ENCODE measurements at places on chromosomes 5 and 9.

DNA sequence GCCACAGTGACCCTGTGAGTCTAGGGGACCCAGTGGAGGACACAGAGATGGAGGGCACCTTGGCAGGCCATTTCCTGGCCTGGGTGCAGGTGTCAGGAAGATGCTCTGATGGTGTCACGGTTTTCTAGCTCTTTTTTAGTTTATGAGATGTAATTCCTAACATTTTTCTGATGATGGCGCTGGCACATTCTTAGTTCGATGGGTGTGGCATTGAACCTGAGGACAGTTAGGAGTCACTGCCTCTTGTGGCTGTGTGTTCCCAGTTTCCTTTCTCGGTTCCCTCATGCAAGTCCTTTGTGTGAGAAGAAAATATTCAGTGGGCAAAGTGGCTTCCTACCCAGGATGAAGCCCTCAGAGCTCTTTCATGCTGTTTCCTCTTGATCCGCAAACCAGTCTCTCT is 129.4 kb upstream of the ICE1 start:
- no peak for DNase-seq

DNA sequence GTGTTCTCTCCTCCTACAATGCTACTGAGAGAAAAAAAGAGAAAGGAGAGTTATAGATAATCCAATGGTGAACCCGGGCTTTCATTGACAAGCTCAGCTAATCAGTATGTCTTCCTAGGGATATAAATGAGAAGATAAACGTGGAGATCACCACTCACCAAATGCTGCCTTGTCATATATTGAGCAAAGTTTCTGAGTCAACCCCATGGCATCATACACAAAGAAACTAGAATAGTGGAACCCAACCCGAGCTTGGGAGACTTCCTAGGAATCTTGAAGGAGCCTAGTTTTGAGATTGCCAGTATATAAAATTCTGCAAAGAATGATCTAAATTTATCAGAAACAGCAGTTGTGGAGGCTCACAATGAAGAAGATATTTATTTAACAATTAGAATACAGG is 47.8 kb downstream of the PTPN3 start:
- DNase-seq = no peak

DNA sequence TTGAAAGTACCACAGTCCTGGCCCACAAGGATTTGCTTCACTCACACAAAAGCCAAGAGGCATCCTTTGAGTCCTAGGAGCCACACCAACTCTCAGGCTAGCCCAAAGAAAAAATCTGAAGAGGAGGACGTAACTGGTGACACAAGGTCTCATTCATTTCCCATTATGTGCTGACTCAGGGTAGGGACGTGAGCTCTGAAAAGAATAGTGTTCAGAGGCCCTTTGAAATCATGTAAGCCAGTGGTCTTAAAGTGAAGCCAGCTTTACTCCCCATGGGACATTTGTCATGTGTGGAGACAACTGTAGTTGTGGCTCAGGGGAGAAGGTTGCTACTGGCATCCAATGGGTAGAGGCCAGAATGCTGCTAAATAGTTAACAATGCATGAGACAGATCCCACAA is 332.4 kb downstream of the KCTD16 start:
- DNase-seq = no peak

GRCh38 chr9:136587145-136587943 is 41.5 kb upstream of the NOTCH1 start:
- no peak for DNase-seq

DNA sequence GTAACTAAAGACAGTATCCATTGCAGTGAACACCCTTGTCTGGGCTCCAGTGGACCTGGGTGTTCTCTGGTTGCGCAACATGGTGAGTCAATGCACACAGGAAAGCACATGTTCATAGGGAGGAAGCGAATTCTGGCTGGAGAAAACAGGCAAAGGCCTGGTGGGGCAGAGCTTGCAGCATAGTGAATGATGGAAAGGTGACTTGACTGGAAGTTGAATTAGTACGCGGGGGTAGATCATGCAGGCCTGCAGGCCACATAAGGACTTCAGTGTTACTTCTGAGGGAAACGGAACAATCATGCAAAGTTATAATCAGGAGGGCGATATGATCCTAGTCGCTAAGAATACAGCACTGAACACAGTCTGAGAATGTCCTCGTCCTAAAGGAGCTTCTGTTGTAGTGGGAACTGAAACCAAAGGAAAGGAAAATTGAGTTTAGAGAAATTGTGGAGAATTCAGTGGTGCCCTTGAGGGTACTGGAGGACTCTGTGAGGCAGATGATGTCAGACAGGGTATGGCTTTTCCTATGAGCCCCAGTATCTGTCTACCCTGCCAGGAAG is 71.9 kb upstream of the RANBP3L start:
- DNase-seq = no peak

DNA sequence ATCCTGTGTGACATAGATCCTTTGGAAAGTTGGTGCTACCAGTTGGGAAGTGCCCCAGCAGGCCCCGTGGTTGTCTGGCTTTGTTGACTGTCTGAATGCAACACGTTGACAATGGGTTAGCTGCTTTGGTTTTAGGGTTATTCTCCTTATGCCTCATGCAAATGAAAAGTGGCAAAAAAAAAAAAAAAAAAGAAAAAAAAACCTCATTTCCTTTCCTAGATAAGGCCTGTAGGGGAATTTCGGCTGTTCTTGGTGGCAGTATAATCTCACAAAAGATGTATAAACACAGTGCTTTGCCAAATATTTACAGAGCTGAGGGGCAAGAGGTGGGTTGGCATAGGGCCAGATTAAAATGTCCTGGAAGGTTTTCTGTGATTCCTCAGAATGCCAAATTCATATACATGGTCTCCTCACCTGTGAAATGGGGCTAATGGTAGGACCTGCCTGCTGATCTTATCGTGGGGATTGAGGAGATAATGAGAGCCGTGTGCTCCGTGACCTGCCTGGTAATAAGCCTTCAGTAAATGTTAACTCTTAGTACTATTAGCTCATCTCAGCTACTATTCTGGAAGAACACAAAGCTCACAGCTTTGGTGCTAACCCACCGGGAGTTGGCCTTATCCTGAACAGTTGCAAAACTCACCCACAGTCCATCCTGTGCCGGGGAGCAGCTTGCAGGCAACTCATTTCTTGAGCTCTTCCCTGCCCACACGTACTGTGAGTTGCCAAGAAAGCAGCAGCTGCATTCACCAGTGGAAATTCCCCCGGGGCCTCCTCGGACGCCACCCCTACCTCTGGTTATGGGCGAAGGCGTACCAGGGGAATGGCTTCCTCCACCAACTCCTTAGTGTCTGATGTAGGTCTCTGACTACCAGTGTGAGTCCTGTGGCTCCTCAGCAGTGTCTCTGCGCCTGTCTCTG is 220.3 kb downstream of the NR3C1 start:
- DNase-seq = peak; percentile 1

DNA sequence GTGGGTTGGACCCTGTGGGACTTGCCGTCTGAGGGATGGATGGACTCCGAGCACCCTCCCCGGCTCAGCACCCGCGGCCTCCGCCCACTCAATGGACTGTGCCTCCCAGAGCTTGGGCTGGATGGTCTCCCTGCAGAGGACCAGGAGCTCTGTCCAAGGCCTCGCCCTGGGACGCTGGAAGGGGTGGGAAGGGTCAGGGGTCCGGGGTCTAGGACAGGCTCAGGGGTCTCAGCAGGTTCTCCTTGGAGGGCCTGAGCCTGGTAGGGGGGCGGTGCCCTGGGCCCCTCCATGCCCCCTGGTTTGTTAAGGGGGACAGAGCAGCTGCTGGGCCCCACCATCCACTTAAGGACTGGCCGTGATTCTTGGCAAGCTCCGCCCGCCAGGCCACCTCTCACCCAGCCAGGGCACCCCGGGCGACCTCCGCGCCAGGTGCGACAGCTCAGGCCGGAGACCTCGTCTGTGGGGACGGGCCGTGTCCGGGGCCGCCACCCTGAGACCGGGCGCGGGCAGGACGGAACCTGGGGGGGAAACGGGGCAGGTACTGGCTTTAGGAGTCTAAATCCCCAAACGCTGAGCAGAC is 29.2 kb downstream of the EXOC3 start:
- DNase-seq = no peak

DNA sequence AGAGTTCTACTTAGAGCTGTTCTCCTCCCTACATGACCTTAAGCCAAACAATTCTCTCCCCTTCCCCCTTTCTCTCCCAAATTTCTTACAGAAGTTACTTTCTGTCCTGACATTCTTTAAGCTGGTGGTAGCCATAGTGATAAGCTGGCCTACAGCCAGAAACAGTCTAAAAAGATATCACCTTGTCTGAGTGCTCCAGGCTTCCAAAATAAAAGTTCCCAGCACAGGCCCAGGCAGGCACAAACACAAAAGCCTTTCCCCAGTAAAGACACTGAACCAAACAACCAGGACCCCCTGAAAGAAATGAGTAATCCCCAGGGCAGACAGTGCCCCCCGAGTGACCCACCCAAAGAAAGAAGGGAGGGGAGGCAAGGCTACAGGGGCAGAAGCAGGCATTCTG is 19.2 kb downstream of the SIL1 start:
- no peak for DNase-seq

DNA sequence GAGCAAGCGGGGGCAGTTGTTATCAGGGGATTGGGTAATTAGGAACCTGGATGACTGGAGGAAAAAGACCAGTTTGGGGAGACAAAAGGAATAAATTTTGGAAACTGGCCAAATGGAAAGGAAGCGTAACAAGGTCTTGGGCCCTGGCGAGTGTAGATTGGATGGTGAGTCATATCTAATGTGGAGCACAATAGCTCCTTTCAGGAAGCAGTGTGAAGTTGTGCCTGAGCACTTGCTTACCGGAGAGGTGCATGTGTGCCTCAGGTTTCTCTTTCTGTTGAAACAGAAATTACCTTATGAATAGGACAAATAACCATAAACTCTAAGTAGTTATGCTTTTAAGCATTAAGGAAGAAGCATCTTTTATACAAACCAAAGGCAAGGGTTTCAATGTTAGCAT is 176.4 kb downstream of the KIF4B start:
- DNase-seq = no peak

GRCh38 chr5:757931-758697 is 26.4 kb downstream of the ZDHHC11B start:
- no peak for DNase-seq

DNA sequence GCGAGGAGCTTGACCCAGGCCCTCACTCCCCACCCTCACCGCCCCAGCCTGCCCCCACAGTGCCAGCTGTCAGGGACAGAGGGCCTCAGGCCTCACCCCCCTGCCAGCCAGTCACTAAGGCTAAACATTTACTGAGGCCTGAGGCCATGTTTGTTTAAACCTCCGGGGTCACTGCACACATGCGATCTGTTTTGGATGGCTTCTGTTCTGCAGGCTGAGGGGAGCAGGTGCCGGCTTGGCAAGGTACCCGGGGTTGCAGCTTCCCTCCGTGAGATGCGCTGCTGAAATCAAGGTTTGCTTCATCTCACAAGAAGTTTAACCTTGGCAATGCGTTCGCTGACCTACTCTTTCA is 103.3 kb upstream of the BOD1 start:
- no peak for DNase-seq
